ENCODE measurements at places on chromosomes 1 and 21. TPM values are rescaled to one million over a fixed set of nuclear protein-coding genes. Genes with fewer than 3 reads are reported as not detected.

REG4 gene
- total RNA-seq = not detected

CRYBG2 gene
- not detected for total RNA-seq

ARMH1 gene
- 0.37 TPM for total RNA-seq

PTP4A2 gene
- total RNA-seq = 404 TPM

OR2T29 gene
- not detected for total RNA-seq

UMODL1 gene
- not detected for total RNA-seq

C1orf185 gene
- not detected for total RNA-seq

COL9A2 gene
- total RNA-seq = 1.1 TPM

SELL gene
- 0.79 TPM for total RNA-seq

GBP4 gene
- total RNA-seq = 0.53 TPM

ASCL5 gene
- not detected for total RNA-seq

OR2T33 gene
- total RNA-seq = not detected

KCNN3 gene
- 0.13 TPM for total RNA-seq

LORICRIN gene
- not detected for total RNA-seq

NUAK2 gene
- 2.5 TPM for total RNA-seq

HCRTR1 gene
- total RNA-seq = 0.26 TPM

IGFN1 gene
- under 0.01 TPM for total RNA-seq

PLPP3 gene
- total RNA-seq = 367 TPM

VSIG8 gene
- total RNA-seq = under 0.01 TPM
